ENCODE measurements at places on chromosomes 2 and 18.

DNA sequence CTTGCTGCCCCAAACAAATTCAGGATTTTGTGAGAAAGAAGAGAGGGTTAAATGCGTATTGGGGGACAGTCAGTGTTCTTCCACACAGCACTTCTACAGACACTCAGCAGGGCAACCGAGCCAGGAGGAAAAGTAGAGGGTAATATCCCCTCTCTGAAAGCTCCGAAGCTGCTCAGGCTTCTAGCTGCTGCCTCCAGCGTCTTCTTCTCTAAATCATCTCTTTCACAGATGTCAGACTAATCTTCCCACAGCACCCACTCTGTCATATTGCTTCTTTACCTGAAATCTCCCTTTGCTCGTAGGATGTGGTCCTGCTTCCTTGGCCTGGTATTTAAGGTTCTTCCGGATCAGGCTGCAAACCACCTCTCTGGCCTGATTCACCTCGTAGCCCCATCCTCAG lies 117.6 kb upstream of the HAAO start:
- no peak for DNase-seq

DNA sequence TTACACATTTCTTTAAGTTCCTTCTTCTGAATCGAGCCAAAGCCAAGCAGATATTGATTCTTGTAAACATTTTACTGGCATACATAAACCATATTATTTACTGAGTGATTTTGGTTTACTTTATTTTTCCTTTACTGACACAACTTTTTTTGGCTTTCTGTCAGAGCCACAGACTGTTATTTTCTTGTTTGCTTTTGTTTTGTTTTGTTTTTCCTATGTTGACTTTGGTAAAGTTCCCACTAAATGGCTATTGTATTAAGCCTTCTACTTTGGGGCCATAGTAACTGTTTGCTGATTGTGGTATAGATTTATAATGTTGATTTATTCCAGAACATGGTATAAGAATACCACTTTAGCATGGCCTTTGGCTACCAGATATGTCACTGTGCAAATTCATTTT lies 419.4 kb downstream of the DCDC2C start:
- DNase-seq: no peak

DNA sequence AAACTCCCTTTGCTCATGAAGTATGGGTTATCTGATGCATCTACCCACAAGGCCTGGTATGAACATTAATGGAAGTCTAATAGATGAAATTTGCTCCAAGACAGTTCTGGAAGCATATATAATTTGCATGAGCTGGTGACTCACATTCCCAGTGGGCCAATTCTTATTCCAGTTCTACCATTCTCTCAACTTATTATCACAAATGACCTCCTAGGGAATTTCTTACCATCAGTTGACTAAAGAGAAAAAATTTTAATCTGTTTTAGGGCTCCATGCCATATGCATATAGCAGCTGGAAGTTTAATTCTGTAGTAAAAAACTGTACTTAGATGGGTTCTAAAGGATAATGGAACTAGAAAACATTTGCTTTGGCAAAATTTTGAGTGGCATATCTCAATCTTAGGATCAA lies 165.2 kb upstream of the COL3A1 start:
- DNase-seq: no peak

- no peak for DNase-seq
These were observed 270.6 kb downstream of the CELF4 start for GRCh38 chr18:37294951-37295350.

GRCh38 chr18:57915248-57915647 lies 112.1 kb upstream of the ATP8B1 start:
- no peak for DNase-seq

GRCh38 chr2:36582538-36582937 lies 15.4 kb downstream of the FEZ2 start:
- DNase-seq: no peak

DNA sequence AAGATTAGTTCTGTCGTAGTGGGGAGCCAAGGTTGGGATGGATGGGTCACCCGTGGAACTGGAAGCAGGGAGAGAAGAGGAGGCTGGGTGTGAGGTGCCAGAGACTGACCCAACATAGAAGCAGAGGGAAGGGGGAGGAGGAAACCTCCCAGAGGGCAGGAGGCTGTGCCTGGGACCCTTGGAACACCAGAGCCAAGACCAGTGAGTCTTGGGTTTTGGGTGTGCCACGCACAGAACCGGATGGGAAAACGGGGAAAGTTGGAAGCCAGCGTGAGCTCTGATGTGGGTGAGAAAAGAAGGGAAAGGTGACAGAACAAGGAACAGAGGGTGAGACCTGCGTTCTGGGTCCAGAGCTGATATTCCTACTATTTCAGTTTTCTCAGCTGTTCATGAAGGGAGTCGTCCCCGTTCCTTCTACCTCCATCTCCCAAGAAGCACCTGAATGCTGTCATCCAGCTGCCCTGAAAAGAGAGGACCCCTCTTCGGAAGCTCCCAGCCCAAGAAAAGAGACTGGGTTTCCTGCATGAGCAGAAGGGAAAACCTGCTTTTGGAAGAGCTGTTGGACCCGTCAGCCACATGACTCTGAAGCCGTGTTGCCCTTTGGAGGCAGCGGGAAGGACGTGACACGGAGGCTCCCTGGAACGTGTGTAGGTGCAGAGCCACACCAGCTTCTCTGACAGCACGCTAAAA lies 250.1 kb downstream of the NDUFA10 start:
- no peak for DNase-seq

- no peak for DNase-seq
These were observed 350.2 kb upstream of the SALL3 start for GRCh38 chr18:78629426-78629825.

DNA sequence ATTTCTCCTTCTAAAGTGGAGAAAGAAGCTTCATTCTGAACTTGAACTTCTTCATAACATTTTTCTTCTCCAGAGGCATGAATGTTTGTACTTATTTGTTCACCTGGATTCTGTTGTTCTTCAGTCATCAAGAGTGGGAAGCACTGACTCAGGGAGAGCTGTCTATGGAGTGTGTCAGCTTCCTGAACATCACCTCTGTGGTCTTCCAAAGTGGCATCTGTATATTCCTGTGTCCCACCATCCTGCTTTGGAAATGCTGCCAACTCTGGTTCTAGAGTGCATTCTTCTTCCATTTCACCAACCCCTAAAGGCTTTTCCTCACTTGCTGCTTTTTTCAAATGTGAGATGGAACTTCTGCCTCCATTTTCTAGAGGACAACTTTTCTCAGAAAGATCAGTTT lies 59.5 kb downstream of the TTN start:
- no peak for DNase-seq

- no peak for DNase-seq
These were observed 209.2 kb downstream of the MCFD2 start for GRCh38 chr2:46706264-46706983.

DNA sequence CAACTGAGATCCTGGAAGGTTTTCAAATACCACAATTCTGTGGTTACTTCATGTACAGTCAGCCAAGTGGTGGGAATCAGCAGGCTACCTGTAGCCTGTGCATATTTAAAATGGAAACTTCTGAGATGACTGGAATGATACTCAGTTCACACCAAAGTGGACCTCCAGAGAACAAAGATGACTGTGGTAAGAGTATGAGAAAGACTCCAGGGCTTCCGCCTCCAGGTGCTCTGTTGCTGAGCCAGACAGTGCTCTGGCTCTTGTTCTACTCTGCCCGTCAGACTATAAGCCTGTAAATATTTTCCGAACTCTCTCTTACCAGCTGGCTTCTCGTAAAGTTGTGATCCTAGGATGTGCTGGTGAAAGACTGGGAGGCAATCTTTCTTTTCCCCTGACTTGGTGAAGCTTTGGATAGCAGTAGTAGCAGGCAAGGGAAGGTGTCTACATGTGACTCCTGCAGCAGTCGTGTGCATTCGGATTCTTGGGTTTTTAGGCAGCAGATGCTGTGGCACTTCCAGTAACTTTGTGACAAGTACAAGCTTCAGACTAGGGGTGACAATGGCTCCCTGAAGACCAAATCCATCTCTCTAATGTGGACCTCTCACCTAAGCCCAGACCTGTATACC lies 23.1 kb downstream of the ST3GAL5 start:
- no peak for DNase-seq

DNA sequence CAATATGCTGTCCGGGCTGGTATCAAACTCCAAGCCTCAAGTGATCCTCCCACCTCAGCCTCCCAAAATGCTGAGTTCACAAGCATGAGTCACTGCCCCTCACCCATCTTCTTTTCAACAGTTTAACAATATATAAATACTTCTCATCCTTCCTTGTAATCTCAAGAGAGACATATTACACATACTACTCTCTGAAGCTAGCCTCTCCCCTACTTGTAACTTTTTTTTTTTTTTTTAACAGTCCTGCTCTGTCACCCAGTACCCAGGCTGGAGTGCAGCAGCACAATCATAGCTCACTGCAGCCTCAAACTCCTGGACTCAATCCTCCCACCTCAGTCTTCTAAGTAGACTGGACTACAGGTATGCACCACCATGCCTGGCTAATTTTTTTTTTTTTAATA lies 5.7 kb downstream of the GFPT1 start:
- DNase-seq: no peak

GRCh38 chr2:153287109-153287801 lies 191.3 kb downstream of the RPRM start:
- DNase-seq: no peak

GRCh38 chr2:73268830-73269685 lies 15.2 kb downstream of the FBXO41 start:
- DNase-seq: no peak

DNA sequence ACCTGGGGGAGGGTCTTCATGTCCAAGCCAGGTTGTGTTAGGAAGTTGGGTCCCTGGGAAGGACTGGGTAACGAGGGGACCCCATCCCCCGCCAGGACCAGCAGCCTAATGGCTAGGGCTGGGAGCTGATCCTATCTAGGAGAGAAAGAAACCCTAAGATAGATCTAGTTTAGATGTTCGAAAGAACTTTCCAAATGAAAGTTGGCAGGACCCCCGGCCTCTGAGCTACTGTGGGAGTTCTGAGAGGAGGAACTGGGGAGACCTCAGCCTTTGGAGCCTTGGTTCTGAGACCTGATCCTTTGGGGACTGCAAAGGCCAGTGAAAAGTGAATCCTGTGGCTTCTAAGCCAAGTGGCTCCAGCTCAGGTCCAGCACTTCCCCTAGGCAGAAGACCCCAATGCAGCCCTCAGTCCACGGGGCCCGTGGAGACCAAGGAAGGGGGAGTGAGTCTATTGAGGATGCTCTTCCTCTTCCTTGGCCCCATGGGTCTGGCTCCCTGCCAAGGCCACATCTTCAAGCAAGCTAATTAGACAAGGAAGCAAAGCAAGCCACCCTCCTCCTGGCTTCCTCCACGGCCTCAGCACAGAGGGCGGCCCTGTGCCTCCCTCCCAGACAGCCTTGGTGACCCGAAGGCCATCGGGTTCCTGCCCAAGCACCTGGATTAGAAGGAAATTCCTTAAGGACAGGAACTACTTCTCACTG lies 23.5 kb downstream of the CCT7 start:
- peak; percentile 25 for DNase-seq

GRCh38 chr2:24461685-24462084 lies 29.4 kb upstream of the NCOA1 start:
- DNase-seq: no peak
